ENCODE measurements at places on chromosomes 11 and 22.

- no peak for DNase-seq
Observed at GRCh38 chr22:33124471-33124870, 66.3 kb upstream of the SYN3 start.

GRCh38 chr11:3916962-3917361, 61.5 kb downstream of the STIM1 start:
- DNase-seq: no peak

DNA sequence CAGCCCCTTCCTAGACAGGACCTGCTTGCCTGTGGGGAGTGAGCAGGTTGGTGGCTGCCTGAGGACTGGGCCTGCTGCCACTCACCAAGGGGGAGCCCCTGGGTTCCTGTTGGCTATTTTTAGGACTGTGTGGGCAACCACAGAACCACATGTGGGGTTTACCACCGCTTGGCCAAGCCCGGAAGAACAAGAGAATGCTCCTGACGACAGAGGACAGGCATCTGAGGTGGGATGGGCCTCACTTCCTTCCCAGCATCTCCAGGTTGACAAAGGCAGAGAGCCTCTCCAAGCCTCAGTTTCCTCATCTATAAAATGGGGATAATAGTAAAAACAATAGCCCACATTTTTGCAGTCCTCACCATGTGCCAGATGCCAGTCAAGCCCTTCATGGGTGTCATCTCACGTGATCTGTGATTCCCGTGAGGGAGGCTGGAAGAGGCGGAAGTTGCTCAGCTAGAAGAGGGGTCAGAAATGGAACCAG, 43.6 kb downstream of the LRRC32 start:
- DNase-seq: no peak

DNA sequence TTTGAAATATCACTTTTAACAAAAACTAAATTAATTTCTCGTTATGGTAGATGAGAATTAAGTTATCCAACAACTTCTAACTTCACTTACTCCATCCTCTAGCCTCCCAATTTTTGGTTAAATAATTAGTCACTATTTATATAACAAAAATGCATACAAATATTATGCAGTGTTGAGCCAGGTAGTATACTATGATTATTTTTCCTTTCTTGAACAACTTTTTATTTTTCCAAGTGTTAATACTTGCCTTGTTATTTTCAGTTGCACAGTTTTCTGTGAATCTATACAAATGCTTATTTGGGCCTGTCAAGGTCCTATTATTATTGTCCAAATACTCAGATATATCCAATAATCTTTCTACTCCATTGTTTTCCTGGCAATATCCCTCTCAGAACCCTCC, 19.9 kb upstream of the CCDC83 start:
- DNase-seq: no peak

DNA sequence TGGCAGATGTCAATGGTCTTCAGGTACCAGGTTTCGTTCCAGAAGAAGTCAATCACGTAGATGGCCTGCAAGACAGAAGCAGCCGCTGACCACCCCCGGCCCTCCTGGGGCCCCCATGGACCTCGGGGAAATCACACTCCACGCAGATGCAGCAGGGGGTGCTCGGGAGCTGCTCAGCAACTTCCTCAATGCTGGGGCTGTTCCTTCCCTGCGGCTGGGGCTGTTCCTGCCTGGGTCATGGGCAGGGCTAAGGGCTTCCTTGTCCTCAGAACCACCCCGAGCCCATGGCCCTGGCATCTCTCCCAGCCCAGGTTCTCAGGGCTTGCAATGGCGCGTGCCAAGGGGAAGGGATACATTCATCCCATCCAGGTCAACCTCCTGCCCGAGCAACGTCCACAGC, 10.3 kb downstream of the DHCR7 start:
- DNase-seq: no peak

DNA sequence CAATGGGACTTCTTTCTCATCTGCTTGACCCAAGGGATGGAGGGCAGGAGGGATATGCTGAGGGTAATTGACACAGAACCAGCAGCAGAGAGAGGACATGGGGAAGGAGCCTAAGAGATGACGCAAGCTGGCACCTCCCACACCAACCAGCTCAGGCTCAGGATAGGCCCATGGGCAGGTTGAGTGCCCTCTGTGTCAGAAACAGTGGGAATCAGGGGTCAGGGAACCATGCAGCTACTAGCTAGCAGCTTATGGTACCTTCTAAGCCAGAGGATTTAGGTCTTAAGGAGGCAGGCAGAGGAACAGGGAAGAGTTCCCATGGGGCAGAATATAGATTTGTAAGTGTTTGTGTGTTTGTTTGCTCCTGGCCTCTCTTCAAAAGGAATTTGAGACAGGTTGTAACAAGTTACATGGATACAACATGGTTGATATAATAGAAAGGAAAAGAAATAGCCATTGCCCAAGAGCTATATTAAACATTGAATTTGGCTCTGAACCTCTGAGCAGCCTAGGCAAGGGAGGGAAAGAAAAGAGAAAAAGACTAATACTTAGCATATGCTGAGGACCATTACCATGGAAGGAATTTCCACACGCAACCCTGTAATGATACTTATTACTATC, 39.9 kb upstream of the NAV2 start:
- no peak for DNase-seq

GRCh38 chr11:73126804-73127480, 15.2 kb downstream of the FCHSD2 start:
- DNase-seq: no peak

DNA sequence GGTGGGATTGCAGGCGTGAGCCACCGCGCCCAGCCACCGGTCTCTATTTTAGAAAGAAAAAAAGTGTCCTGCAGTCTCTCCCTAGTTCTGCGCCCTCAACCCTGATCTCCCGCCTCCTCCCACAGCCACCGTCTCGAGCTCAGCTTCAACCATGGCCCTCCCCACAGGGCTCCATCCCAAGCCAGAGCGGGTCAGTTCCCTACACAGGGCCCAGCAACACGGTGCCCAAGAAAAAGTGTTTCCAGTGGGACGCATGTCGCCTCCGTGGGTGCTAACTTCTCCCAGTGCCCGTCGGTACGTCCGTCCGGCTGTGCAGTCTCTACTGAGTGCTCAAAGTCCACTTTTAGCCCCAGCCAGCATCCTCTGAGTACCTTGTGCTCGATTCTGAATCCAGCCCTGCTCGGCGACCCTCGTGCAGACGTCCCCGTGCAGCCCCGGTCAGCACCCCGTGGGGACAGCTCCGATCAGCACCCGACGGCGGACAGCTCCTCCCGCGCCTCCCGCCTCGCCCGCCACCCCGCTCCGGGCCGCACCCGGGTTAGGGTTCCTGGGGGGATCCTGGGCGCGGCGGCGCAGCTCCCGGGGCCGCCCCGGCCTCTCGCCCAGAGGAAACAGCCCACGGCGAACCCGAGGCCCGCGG, 657 bp upstream of the MAPK8IP2 start:
- DNase-seq: peak; percentile 43

DNA sequence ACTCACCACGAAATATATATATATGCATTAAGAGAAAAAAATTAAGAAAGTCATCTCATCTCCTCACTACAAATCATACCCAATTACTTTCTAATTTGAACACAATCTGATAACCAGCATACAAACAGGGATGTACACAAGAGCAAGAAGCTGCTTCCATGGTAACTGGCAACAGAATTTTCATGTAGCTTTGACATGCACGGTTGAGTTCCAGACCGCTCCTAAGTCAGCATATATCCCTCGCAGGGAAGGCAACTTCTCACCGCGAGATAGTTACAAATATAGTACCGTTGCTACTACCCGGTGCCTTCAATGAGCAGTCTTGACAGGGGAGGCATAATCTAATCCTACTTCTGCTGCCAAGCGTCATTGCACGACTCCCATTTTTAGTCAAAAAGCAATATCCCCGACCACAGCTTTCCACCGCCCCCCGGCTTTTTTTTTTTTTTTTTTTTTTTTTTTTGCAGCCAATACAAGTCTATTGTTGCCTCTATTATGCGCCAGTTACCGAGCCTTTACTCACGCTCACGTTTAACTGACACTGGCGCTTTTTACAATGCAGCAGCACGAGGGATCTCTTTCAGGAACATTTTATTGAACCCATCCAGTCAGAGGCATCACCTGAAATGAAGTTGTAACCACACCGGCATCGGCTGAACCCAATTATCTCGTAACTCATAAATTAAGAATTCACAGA, 2.2 kb downstream of the CADM1 start:
- DNase-seq: no peak

DNA sequence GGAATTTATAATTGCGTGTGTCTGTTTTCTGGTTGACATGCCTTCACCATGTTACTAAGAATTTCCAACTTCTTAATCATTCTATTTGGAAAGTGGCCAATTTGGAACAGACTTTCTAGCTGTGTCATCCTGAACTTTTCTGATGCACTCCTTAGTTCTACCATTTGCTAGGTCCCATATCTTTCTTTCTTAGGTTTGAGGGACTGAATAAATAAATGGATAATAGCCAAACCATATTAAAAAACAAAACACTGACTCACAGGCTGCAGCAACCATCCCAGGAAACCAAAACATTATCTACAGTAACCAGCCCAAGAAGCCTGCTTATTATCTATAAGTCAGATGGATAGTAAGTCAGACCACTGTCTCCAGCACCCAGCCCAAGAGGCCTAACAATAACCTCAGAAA, 57.5 kb upstream of the PLET1 start:
- peak; percentile 72 for DNase-seq

DNA sequence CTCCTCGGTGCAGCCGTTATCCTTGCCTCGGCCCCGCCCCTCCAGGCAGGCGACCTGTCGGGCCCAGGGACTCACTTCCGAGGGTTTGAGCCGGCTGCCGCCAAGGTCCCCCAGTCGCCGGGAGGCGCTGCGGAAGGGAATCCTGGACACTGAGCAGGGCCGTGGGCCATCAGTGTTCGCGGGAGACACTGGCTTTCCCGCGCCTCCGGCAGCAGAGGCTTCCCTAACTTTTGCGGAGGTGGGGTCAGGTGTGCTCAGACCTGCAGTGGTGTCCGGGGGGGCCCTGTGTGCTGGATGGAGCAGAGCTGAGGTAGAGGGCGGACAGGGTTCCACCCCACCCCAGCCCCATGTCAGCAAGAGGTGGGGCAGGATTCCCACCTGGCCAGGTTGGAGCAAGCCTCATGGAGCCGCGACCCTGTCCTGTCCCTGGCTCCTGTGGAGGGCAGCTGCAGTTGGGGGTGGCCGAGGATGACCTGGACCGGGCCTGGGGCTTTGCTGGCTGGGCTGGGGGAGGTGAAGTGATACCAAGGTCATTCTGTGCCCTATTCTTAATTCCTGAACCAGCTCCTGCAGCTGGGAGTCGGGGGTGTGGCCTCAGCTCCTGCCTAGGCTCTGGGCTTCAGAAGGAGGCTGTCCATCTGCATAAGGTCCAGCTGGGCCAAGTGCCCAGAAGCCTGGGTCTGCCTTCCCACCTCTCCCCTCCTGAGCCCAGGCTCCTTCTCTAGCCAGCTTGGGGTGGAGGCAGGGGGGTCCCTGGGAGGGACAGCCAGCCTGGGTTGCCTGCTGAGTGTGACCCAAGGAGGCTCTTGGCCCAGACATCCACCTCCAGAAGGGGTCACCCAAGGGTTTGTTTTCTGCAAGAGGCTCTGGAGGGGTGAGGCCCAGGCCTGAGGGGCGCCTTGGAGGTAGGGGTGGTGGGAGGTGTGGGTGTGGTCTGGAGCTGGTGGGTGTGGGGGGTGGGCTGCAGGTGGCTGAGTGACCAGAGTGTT, 8.4 kb downstream of the TSPAN4 start:
- DNase-seq: no peak

- no peak for DNase-seq
Observed at GRCh38 chr22:25839755-25840154, 97.8 kb downstream of the MYO18B start.

DNA sequence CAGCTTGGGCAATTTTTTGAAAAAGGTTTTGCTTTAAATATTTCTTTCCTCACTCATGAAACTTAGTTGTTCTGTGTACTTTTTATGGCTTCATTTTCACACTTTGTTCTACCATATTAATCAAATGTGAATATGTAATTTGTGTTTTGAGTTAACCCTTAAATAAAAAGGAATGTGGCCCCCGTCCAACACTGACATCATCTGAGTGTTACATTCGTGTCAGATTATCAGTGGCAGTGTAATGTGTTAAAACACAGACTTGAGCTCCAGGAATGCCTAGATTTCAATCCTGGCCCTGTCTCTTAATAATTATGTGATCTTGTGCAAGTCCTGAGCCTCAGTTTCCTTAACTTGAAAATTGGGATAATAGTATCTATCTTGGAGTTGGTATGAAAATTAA, 5.6 kb downstream of the RTN3 start:
- DNase-seq: no peak

- no peak for DNase-seq
Observed at GRCh38 chr11:27013781-27014361, 20.0 kb downstream of the FIBIN start.

All from ACHN (cell line).